ENCODE measurements at places on chromosomes 1 and 21.

DNA sequence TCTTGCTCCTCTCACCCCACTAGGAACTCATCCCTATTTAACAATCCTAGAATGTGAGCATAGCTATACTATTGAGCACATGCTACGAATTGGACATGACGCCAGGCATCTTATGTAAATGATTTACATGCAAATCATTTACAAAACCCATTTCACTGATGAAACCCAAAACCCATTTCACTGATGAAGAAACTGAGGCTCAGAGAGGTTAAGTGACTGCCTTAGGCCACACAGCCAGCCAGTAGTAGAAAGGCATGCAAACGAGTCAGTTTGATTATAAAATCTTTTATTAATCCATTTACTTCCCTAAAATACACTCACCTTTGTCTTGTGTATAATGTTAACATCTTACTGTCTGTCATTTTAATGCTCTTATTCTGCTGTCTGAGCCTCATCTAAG, 87.9 kb downstream of the PLXNA2 start:
- ATAC-seq = no peak

- no peak for ATAC-seq
Observed at GRCh38 chr1:173603056-173603591, at the start of gene SLC9C2. Gene SLC9C2 (minus strand): TSS chr1:173603072. CDS start chr1:173601776, 1,296 bp downstream.

GRCh38 chr1:67601955-67602354, 83.0 kb upstream of the GADD45A start:
- ATAC-seq = no peak

- no peak for ATAC-seq
Observed at GRCh38 chr1:200938955-200939354, 44.3 kb downstream of the INAVA start.

- ATAC-seq = no peak
Observed at GRCh38 chr1:110756506-110756905, 81.8 kb upstream of the KCNA3 start.

DNA sequence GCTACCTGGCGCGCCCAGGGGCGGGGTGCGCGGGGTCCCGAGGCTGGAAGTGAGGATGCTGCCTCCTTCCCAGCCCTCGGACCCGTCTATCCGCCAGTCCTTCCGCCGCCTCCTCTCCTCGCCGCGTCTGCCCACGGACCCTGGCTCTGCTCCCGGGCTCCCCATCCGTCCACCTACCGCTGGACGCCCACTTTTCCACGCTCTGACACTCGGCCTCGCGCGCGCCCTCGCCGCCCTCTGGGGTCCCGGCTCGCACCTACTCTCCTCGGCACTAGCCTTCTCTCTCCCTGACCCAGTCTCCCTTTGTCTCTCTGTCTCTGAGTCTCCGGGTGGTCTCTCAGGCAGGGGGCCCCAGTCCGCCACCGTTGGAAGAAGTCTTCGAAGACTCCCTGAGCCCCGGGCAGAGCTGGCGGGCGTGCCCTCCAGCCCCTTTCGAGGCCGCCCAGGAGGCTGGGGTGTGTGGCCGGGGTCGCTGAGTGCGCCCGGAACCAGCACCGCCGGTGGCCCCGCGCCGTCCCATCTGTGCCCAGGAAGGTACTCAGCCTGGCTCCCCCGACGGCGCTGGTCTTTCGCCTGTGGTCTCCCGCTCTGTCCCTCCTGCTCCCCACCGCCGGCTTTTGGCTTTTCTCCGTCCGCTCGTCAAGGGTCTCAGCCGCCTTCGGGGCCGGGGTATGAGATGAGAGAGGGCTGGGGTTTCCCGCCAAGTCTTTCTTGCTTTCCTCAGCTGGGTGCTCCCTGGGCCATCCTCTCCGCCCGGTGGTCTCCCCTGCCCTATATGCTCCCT, 610 bp downstream of the DRAXIN start:
- no peak for ATAC-seq

DNA sequence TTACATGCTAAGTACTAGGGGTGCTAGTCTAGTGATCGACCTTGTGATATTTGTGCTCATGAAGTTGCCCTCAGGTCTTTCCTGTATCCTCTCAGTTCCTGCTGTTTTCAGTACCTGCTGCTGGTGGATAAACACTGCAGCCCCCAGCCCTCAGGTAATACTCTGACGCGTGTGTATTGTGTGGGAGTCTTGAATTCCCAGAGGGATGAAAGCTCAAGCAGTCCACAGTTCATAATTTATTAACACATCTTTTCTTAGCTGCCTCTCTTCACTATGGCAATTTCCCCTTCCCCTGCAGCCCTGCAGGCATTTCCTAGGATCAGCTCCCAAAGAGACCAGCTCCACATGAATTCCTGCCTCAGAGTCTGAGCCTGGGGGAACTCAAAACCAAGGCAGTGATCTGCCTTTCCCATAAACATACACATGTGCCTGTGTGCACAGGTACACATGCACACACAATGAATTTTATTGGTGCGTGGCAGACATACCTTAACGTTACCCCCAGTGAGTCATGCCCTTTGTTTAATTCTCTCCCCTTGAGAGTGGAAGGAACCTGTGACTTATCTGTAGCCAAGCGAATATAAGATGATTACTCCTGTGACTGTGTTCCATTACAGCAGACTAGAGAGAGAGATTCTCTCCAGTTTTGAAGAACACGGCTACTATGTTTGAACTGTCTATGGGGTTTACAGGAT, 14.1 kb upstream of the HMGCS2 start:
- peak; percentile 94 for ATAC-seq

GRCh38 chr1:164614316-164614715, 55.3 kb downstream of the PBX1 start:
- no peak for ATAC-seq

GRCh38 chr1:165668184-165668583, 30.2 kb downstream of the ALDH9A1 start:
- ATAC-seq = no peak

DNA sequence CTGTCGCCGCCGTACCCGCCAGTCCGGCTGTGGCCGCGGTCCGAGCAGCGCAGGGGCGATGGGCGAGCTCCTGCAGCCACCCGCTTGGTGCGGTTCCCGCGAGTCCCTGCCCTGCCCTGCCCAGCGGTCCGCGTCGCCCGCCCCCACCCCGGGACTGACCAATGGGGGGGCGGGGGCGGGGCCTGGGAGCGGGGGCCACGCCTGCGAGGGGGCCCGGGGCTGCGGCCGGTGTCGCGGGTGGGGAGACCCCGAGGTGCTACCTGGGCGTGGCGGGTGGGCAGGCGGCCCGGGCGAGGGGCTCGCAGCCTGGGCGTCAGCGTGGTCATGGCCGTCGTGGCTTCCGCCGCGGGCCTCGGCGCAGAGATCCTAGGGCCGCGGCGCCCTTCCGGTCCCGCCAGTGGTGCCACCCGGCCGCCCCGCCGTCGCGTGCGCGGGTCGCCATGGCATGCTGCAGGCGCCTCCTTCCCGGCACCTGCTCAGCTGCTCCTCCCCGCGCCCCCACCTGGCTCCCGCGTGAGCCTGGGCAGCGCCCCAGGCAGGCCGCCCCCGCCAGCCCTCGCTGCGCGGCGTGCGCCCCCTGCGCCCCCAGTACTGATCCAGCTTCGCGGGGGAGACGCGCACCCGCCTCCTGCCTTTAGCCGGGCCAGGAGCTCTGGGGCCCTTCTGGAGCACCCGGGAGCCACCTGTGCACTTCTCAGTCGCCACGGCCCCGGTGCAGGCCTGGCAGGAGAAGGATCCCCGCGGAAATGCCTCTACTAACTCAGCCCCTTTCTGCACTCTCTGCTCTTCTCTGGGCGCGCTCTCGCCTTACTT, at the start of gene BMP8B:
Gene BMP8B, minus strand, starts transcription at position 108 of the 813 bp plus-strand sequence. CDS start 380 bp downstream, outside the sequence.
- ATAC-seq = peak; percentile 80

Measured in esophagus mucosa (tissue), 1 donor.